Aorta (tissue), 5 donors: ENCODE measurements at places on chromosomes 13 and 19. TPM values are rescaled to one million over a fixed set of nuclear protein-coding genes. Genes with fewer than 3 reads are reported as not detected.

ZNF560 gene
- not detected for total RNA-seq

PRODH2 gene
- total RNA-seq = not detected

SPIB gene
- 0.48 TPM for total RNA-seq

SPACA6 gene
- 37.3 TPM for total RNA-seq

- H3K36me3 ChIP-seq = no peaks in the 10 kb centered on the region
- H3K4me3 ChIP-seq = no peak overlapping the region
- no peak overlapping the region for H3K27ac ChIP-seq
- DNase-seq = no peak
- no peaks in the 10 kb centered on the region for H3K27me3 ChIP-seq
Observed at GRCh38 chr13:104616990-104617389, 1550.8 kb upstream of the SLC10A2 start.

DNA sequence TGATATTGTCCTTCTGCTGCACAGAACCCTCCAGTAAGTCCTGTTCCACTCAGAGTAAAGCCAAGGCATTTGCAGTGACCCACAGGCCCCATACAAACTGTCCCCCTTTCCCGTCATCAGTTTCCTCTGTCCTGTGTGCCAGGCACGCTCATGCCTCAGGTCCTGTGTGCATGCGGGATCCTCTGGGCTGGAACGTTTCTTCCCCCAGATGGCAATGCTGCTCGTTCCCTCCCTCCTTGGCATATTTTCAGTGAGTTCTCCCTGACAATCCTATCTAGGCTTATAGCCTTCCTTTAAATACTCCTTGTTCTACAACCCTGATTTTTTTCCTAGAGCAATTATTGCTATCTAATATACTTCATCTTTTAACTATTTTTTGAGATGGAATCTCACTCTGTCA, 5.7 kb downstream of the OPA3 start:
- no peaks in the 10 kb centered on the region for H3K4me1 ChIP-seq
- no peak for DNase-seq
- H3K27ac ChIP-seq = no peak overlapping the region
- H3K4me3 ChIP-seq = no peak overlapping the region

GRCh38 chr13:50355797-50356196, 340.6 kb downstream of the KCNRG start:
- H3K27ac ChIP-seq = no peak overlapping the region
- no peak overlapping the region for H3K4me3 ChIP-seq
- no peak for DNase-seq

DNA sequence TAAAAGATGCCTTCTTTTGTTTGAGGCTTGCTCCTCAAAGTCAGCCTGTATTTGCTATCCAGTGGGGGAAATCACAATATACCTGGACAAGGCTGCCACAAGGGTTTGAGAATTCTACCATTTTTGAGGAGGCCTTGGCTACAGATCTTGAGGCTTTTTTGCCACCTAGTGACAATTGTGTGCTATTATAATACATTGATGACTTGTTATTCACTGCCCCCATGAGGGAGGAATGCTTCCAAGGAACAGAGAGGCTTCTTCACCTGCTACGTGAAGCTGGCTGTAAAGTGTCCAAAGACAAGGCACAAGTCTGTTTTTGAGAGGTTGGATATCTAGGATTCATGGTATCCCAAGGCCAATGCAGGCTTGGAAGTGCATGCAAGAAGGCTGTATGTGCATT, 72.5 kb downstream of the ZNF708 start:
- no peaks in the 10 kb centered on the region for H3K27me3 ChIP-seq
- no peak overlapping the region for H3K4me3 ChIP-seq
- H3K27ac ChIP-seq = no peak overlapping the region
- no peaks in the 10 kb centered on the region for H3K4me1 ChIP-seq

DNA sequence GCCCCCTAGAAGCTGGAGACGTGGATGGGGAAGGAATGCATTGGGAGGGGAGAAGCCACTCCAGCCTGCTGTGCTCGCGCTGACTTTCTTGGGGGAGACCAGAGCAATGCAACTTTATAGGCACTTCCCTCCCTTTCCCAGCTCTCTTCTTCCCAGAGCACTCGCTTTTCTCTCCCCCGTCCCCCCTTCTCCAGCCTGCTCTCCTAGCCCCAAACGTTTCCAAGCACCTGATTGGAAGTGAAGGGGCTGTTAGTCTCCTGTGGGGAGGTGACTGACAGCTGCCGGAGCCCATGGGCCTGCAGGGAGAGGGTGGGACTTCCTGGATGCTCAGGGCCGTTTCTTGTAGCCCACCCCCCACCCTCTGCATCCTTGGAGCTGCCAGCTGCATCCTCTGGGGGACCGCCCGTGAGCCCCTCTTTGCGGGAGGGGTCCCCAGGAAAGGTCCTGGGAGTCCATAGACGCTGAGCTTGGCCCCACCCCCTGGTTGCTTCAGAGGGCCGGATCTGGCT, 2.5 kb downstream of the HDGFL2 start:
- peaks cover 2% of the 10 kb centered on the region for H3K4me1 ChIP-seq
- no peak overlapping the region for H3K27ac ChIP-seq
- H3K27me3 ChIP-seq = no peaks in the 10 kb centered on the region
- H3K36me3 ChIP-seq = peaks cover 2% of the 10 kb centered on the region
- DNase-seq = no peak

- H3K36me3 ChIP-seq = no peaks in the 10 kb centered on the region
- no peak overlapping the region for H3K27ac ChIP-seq
- H3K27me3 ChIP-seq = no peaks in the 10 kb centered on the region
- no peaks in the 10 kb centered on the region for H3K4me1 ChIP-seq
- H3K4me3 ChIP-seq = no peak overlapping the region
Observed at GRCh38 chr19:10001899-10002298, 8.4 kb downstream of the COL5A3 start.

DNA sequence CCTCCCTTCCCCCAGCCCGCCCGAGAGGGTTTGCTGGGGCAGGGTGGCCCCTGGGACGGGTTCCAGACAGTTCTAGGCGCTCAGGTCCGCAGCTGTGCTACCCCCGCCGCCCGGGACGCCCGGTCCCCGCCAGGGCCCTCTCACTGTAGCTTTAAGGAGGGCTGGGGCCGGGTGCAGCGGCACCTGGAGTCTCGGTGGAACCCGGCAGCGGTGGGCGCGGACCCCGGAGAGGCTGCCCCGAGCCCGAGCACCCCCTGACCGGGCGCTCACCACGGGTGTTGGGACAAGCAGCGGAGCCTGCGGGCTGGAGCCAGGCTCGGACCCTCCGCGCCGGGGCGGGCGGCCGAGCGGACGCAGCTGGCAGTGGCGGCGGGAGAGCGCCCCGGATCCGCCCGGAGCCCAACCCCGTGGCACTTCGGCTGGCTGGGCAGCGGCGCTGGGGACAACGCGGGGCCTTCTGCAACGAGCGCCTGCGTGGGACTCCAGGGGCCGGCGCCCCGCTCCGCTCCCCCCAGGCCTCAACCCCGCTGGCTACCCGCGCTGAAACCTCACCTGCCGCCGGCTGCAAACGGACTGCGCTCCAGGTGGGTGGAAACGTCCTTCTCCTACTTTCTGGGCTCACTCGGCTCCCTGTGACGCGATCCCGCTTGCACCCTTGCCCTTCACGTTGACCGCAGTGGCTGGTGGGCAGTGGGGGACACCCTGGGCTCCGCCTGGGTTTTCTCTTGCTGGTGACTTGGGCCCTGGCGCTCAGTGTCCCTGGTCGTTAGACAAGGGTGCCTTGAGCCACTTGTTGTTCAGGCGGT, 81.1 kb downstream of the ZNF429 start:
- no peak overlapping the region for H3K27ac ChIP-seq
- no peaks in the 10 kb centered on the region for H3K36me3 ChIP-seq
- no peak for DNase-seq
- H3K4me3 ChIP-seq = peak overlapping the region; percentile 21
- no peaks in the 10 kb centered on the region for H3K27me3 ChIP-seq
